ENCODE measurements at places on chromosomes 3 and 15.

DNA sequence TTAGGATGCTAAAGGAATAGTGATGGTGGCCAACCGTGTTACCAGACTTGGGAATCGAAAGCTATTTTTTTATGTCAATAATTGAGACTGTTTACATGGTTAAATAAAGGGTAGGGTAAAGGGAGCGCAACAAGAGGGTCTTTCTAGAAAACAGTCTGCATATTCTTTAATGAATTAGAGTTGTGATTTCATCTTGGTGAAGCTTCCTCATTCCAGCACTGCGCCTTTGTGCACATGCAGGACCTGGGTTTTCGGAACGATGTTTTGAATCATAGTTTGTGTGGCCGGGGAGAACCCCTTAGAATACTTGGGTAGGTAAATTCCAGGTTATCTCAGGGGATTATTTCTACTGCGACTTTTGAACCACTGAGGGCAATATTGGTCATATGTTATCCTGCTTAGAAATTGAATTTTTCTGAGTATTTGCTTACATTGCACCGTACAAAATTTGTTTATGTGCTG is 1.3 kb downstream of the PIK3CA start:
- DNase-seq, result peak; percentile 43

GRCh38 chr3:168806871-168807270 is 711.1 kb upstream of the GOLIM4 start:
- DNase-seq, result no peak

DNA sequence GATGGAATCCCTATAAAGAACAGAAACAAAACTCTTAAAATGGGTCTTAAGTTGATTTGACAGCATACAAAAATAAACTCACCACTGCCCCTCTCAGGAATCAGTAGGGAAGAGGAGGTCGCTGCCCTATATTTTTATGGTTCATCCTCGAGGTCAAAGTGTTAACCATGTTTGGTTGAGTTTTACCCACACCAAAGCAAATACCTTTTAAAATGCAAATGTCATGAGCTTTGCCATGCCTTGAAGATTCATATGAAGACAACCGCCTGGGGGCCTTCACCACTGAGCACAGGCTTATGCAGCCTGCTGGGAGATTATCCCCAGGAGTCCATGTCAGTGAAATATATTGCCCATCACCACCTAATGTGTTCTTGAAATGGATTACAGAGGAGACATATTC is 66.1 kb downstream of the GLB1 start:
- no peak for DNase-seq

DNA sequence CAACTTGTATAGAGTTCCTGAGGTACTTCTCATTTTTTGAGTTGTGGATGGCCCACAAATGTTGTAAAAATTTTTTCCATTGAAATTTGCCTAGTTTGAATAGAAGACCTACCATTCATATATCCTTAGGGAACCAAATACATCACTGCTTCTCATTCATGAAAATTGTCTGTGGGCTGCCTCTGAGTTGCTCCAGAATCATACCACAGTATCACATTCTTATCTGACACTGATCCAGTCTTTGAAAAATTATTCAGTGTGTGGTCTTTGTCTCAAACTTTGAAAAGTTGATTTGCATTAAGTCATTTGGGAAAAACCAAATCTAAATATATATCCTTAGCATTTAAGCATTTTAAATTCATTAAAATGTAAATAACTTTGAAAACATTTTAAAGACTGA is 321.1 kb downstream of the LSAMP start:
- no peak for DNase-seq

DNA sequence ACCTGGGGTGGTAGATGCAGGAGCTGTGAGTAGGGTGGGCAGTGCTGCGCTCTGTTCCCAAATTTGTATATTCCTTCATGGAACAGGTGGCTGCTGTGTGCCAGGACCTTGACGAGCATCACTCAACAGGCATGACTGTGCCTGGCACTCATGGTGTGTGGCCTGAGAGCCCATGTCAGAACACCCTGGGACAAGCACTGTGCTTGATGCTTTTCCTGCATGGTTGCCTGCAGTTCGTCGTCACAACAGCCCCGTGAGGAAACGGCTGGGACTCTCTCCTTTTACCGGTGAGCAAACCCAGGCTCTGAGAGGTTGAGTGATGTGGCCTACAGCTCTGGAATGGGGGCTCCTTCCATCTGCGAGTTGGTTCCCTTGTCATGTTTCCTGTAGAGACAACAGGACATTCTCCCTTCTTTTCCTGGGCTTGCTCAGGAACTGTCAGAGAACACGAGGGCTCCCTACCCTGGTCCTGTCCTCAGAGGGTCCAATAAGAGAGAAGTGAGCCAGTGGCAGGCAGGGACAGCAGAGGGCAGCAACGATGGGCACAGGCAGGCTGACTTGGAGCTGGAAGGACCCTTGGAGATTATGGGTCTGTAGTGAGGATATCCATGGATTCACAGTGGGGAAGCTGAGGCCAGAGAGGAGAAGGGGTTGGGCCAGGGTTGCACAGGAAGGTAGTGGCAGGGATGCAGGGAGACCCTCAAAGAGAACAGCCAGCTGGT is 37.4 kb downstream of the PRKCD start:
- no peak for DNase-seq
